Hematopoietic multipotent progenitor cell treated with erythropoietin and hydrocortisone succinate and interleukin-3 and kit ligand, for 17 days (in vitro differentiated cells): ENCODE measurements at places on chromosomes 3 and 15.

GRCh38 chr3:124121379-124122312 lies 129.7 kb upstream of the ROPN1 start:
- DNase-seq, result no peak

DNA sequence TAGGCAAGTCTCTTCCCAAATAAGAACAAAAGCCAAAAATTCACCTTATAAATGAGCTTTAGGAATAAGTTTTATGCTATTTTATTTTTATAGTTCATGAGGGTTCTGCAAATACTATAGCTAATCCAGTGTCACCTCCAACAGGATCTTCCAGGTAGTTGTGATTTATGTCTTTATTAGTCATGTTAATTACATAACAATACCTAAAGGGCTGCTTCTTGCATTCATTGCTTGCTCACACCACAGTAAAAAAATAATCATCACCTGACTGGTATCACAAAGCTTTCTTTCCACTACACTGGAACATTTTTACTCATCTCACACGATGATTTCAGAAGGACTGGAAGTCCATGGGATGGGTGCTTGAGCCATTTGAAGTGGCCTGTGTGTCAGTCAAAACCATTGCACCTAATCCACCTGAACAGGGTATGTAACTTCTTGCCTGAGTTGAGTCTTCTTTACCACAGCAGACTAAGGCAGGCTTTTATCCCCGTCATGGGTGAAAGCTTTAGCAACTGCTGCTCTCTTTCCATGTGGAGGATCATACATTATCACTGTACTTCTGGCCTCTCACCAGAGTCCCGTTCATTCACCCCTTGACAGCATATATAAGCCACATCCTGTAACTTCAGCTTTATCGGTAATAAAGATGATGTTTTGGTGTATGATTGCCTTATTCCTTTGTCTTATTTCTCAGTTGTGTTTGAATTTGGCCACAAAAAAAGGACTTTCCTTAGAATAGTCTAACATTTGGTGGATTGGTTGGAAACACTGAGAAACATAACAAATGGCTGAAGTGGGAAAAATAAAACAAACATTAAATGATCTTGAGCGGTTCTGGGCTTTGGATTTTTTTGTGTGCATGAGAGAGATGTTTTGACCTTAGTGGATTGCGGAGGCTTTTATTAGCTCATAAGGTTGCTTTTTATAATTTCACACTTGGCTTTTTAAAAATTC lies 382.6 kb upstream of the THBS1 start:
- no peak for DNase-seq

DNA sequence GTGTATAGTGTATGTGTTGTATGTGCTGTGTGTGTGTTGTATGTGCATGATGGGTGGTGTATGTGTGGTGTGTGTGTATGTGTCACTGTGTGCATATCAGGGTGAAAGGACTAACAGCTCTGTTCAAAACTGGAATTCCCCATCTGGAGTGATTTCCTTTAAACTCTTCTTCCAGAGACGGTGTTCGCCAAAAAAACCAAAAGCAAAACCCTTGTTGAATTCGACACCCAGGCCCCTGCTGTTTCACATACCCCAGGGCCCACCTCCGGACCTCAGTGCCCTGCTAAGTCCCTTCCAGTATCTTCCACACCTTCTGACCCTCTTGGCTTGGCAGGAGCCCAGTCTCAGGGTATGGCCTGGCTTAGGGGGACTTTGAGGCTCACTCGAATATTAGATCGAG lies 44.9 kb upstream of the SEC13 start:
- DNase-seq, result no peak

- DNase-seq, result no peak
Observed at GRCh38 chr3:186540835-186541226, 3.3 kb downstream of the CRYGS start.

- no peak for DNase-seq
Observed at GRCh38 chr3:155018621-155019330, 61.3 kb upstream of the MME start.

DNA sequence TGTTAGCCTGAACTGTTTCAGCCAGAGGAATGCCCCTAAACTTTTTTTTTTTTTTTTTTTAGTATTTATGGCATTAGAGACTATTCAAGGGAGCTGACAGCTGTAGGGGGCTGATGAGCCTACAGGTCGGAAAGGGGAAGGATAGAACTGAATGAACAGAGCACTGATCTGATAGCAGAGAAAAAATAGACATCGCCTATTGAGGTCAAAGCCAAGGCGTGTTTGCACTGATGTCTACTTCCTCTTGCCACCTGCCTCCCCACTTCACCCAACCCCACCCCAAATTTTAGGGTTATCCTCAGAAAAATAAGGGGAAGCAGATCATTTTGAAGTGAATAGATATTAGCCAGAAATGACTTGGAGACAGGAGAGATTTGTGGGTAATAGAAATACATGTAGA lies 3.0 kb upstream of the ZMAT3 start:
- DNase-seq, result no peak

DNA sequence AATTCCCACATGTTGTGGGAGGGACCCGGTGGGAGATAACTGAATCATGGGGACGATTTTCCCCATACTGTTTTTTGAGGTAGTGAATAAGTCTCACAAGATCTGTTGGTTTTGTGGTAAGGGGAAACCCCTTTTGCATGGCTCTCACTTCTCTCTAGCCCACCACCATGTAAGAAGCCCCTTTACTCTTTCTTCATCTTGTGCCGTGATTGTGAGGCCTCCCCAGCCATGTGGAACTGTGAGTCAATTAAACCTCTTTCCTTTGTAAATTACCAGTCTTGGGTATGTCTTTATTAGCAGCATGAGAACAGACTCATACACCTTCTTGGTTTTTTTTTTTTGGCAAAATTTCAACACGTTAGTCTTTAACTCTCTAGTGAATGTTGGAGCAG lies 18.1 kb downstream of the ARL8B start:
- no peak for DNase-seq

DNA sequence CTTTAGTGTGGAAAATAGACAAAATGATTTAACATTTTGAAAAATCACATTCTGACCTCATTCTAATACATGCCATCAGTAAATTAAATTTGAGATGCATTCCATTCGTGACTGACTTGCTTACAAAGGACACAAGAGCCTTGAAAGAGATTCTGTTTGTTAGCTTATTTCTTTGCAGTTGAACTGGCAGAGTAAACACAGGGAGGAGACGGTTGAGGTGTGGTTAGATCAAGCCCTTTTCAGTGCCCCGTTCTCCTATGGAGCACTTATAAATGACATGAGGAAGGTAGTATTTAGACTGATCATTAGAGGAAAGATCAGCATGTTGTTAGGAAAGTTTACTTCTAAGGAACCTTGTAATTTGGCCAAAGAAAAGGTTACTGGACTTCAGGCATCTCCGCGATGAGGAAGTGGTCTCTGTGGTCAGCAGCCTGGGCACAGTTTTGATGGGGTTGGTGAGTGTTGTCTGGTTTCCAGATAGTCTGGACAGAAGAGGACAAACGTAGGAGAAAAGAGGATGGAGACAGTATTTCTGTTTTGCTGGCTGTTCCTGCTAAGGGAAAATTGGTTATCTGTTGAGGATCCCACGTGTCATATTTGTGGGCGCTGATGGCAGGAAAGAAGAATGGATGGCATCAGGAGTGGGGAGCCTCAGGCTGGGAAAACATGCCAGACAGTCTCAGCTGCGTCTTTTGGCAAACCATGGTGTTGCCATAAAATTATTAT lies 328.9 kb upstream of the TBL1XR1 start:
- no peak for DNase-seq

DNA sequence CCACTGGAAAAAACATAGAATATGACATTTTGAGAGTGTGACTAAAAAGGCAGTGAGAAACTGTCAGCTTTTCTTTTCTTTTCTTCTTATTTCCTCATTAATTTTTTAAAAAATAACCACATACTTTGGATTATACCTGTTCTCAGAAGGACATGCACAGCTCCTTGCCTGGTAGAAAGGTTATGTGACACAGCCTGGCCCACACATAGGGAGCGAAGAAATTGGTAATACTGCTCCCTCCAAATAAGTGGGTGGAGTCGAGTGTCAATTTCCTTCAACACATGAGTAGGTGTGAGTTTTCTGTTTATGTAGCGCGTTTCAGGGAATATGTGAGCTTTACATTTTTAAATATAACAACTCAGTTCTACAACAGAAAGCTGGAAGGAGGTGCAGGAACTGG lies 28.9 kb upstream of the RAD18 start:
- DNase-seq, result no peak

DNA sequence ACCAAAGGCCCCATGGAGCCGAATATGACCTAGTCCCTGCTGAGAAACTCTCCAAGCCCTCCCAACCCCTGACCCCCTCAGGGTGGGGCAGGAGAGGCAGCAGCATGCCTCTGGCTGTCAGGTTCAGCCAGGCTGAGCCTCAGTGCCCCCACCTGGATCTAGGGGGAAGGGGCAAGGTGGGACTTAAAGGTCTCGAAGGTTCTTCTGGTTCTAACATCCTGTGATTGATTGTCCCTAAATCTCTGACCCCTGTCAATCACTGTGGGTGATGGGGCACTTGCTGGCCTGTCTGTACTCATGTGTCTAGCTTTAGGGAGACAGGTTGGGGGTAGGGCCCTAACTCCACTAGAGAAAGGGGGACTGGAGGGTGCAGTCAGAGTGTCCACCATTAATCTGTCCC lies 13.8 kb downstream of the NBEAL2 start:
- DNase-seq, result no peak

DNA sequence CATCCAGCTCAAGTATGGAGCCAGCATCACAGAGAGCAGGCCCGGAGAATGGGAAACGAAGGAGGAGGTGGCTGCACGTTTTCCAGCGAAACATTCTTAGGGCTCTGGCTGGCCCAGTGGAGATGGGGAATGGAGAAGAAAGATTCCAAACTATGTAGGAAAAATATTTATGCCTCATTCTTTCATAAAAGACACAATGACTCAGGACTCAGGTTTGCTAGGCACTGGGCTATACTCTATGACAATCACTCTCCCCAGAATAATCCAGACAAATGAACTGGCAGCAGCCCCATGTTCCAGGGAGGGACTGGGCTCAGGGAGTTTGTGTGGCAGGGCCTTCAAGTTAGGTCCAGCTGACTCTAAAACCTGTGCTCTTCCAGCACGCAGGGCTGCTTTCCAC lies 110.8 kb upstream of the RAD18 start:
- DNase-seq, result no peak

GRCh38 chr3:53109891-53110771 lies 20.1 kb downstream of the RFT1 start:
- DNase-seq, result no peak

DNA sequence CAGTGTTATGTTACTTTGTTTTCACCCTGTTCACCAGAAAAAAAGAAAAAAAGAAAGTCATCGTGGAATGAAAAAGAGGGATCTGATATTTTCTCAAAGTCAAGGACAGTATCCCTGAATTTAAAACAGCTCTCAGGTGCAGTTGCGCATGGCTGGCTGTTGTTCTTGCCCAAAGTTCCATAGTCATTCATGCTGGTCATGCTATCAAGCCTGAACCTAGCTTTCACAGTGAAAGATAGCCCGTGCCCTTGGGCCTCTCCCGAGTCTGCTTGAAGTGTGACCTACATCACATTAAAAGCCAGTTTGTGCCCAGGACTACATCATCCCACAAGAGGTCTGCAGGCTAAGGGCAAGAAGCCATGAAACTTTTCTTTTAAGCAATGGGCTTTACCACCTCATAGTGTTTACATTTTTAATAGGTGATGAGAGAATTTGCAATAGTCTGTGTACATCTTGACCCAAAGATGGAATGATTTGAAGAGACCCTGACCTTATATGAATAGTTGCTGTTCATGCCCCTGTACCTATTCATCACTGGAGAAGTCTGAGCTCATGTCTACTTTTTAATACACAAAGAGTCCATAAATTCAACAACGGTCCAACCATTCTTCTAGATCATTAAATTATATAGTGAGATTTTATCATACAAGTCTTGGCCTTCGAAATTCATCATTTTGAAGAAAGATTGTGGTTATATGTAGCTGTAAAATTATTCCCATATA lies 522.5 kb upstream of the MCTP2 start:
- no peak for DNase-seq

DNA sequence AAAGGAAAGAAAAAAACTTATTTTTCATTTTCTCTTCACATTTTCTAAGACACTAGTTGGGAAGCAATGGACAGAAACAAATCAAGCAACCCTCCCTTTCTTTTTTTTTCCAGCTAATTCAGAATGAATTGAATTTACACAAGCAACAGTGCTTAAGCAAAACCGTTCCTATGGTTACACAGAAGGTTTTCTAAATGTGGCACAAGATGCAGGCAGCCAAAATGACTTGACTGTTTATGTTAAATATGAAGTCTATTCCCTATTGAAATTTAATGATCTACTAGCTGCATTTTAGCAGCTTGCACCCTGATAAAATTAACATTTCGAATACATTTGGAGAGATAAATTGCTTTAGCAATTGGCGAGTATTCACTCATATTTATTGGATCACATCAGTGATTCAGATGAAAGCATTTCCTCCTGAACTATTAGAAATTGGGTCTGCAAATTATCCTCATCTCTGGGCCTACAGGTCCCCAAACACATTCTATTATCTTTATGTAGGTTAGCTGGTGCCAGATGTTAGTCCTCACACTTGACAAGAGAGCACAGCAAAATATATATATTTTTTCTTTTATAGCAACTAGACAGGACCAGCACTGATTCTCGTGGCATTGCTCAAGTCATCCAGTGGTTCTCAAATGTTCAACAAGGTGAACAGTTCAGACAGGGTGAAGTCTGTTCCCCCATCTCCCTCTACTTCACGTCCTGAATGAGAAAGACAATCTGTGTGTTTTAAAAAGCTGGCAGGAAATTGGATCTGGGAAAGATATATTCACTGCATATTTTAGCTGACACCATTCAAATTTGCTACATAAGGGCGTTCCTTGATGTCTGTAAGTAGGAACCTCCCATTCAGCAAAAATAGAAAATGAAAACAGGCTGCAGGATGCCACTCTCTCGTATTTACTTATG lies 463.6 kb upstream of the KCNMB2 start:
- DNase-seq, result no peak

DNA sequence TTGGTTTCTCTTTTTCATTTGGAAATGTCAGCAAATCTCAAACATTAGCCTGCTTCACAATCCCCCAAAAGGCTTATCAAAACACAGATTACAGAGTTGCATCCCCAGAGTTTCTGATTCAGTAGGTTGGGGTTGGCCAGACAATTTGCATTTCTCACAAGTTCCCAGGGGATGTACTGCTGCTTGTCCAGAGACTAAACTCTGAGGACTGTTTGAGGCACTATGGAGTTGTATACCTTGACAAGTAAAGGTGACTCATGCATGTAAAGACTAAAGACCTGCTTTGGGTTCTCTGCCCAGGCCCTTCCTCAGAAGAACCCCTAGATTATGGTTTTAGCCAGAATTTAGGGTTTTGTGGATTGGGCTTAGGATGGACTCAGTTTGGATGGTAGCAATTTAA lies 151.1 kb upstream of the ARHGEF26 start:
- DNase-seq, result no peak

DNA sequence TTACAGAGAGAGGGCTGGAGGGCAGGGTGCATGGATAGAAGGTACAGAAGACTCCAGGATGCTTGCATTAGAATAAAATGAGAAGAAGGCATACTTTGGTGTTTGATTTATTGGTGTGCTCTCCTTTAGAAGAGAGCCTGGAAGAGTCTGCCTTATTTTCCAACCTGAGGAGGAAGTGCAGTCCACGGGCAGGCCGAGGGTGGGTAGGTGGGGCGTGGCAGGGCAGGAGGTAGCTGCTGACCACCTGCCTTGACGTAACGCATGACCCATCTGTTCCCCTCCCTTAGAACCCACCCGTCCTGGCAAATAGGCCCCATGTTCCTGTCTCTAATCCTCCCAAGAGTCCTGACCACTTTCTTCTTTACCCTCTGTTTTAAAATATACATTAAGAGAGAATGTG lies 222.3 kb upstream of the LYSMD4 start:
- no peak for DNase-seq
